RPMI8226 (cell line): ENCODE measurements at places on chromosomes 5 and 9.

DNA sequence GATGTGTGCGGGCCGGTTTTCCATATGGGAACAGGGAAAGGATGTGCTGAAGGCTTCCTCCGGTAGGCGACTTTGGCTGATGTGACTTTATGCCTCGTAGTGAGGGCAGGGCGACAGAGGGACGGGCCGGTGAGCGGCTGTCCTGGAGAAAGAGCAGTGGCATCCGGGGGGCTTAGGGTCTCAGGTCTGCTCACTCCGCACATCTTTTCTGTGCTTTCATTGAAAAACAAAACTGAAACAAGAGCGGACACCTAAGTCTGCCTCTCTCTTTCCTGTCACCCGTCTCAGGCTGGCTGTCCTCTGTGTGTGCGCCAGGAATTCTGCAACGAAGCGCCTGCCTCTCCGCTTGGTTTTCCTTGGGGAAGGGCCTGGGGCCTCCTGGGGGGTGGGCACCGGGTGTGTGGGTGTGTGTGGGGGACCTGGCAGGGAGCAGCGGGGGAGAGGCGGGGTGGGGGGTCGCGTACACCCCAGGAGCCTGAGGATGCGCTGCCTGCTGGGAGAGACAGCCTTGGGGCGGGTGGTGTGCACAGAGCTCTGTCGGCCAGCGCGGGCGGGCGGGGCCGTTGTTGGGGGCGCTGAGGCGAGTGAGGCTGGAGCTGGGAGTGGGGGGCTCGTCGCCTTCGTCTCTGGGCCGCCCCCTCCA lies 580 bp upstream of the PRRX2 start:
- DNase-seq = no peak

- peak; percentile 85 for DNase-seq
Measured at GRCh38 chr9:2053883-2054845, 39.0 kb downstream of the SMARCA2 start.

DNA sequence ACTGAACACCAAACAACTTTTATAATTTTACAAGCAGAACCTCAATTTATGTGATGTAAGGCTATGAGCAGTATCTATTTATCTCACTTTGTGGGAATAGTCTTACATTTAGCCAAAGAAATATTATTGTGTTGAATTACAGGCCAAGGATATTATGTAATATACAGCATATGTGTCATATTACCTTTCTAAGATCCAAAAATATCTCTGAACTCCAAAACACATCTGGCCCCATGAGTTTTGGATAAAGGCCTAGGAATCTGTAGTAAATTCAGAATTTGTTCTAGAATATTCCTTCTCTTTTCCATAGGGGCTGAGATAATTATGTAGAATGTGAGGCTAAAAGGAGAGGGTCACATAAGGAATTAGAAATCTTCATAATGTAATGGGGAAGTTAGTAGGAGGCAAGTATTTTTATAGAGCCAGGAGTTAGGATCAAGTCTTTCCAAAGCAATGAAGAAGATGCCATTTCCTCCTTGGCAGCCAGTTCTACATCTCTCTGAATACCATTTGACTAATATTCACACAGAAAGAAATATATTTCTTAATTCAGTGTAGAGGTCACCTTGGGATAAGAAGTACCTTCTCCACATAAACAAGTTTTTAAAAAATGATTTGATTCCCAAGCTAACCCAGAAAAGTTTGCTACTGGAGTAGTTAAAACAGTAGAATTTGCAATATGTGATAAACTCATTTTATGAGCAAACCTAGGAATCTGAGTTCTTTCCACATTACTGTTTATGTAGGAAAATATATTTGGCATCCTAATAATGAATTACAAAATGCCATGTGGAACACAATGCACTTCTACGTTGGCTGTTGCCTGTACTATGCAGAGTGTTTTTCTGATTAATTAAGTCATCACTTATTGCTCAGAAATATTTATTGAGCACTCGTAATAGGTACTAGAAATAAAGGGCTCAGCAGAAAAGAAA lies 20.3 kb upstream of the GRAMD2B start:
- DNase-seq = no peak

DNA sequence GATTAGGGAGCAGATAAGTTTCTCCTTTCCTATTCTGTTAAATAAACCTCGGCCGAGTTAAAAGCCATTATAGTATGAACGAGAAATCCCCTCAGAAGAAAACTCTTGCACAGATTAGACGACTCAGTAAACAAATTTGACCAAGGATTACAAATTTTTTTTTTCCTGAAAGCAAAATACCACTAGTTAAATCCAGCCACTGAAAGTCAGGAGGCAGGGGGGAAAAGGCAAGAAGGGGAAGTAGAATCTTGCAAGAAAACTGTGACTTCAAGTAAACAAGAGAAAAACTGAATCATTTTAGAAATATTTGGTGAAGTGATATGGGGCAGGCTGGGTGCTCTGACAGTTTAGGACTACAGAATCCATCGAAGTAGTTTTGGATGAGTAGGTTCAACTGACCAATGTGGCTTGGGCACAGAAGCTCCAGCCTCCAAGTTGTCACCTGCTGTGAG lies 251.0 kb downstream of the DENND1A start:
- no peak for DNase-seq

- DNase-seq = no peak
Measured at GRCh38 chr9:123608104-123608503, 252.1 kb downstream of the CRB2 start.

DNA sequence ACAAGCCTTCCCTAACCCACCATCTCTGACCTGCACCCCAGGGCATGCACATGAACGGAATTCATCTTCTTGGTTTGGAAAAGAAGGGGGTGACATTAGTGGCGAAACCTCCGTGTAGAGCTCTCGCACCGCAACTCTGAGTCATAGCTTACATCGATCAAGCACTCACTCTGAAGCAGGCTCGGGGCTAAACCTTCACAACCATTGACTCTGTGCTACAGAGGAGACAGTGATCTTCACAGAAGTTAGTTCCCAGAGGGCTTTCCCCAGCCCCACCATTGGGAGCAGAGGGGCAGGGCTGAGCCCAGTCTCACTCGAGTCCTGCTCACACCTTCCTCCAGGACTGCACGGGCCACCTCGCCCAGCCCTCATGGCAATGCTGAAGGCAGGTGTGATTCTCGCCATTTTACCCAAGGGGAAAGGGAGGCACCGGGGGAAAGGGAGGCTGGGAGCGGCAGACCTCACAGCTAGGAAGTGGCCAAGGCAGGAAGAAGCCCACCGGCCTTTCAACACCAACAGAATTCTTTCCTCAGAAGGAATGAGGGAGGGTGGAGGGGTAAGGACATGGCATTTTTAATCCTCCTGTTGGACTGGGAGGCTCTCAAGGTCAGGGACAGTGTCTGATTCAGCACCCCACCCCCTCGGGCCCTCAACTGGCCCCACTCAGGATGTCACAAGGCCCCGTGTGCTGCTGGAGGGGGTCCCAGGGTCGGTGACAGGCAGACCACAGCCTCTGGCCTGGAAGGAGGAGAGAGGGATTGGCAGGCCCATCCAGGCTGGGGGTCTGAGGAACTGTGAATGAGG lies 25.9 kb upstream of the IL17B start:
- no peak for DNase-seq

GRCh38 chr9:76180541-76180940 lies 213.7 kb downstream of the RFK start:
- no peak for DNase-seq

DNA sequence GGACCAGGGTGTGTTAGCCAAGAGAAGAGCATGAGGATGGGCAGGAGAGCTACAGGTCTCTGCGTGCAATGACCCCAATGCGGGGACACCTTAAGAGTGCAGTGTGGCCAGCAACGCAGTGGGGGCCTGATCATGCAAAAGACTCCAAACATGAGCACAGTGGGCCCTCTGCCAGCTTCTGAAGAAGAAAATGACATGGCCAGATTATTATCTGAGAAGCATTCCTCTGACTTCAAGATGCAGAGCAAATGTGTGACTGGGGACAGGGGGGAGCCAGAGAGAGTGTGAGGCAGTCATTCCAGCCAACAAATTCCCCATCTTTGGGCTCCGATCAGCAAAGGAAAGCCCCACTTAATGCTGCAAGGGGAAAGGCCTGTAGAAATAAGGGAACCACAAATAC lies 229.4 kb downstream of the CDK5RAP2 start:
- DNase-seq = no peak

- no peak for DNase-seq
Measured at GRCh38 chr9:23855873-23856604, 30.0 kb upstream of the ELAVL2 start.

- DNase-seq = no peak
Measured at GRCh38 chr5:40410231-40410861, 269.4 kb upstream of the PTGER4 start.

DNA sequence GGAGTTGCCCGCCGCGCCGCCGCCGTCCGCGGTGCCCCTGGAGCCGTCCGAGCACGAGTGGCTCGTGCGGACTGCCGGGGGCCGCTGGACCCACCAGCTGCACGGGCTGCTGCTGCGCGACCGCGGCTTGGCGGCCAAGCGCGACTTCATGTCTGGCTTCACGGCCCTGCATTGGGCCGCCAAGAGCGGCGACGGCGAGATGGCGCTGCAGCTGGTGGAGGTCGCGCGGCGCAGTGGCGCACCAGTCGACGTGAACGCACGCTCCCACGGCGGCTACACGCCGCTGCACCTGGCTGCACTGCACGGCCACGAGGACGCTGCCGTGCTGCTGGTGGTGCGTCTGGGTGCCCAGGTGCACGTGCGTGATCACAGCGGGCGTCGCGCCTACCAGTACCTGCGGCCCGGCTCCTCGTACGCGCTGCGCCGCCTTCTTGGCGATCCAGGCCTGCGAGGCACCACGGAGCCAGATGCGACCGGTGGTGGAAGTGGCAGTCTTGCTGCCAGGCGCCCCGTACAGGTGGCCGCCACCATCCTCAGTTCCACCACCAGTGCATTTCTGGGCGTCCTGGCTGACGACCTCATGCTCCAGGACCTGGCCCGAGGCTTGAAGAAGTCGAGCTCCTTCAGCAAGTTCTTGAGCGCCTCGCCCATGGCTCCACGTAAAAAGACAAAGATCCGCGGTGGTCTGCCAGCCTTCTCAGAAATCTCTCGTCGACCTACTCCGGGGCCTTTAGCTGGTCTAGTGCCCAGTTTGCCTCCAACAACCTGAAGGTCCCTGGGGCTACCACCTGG lies 1.6 kb downstream of the SOWAHA start:
- no peak for DNase-seq

- peak; percentile 57 for DNase-seq
Measured at GRCh38 chr5:140322751-140323731, 20.1 kb upstream of the PFDN1 start.

DNA sequence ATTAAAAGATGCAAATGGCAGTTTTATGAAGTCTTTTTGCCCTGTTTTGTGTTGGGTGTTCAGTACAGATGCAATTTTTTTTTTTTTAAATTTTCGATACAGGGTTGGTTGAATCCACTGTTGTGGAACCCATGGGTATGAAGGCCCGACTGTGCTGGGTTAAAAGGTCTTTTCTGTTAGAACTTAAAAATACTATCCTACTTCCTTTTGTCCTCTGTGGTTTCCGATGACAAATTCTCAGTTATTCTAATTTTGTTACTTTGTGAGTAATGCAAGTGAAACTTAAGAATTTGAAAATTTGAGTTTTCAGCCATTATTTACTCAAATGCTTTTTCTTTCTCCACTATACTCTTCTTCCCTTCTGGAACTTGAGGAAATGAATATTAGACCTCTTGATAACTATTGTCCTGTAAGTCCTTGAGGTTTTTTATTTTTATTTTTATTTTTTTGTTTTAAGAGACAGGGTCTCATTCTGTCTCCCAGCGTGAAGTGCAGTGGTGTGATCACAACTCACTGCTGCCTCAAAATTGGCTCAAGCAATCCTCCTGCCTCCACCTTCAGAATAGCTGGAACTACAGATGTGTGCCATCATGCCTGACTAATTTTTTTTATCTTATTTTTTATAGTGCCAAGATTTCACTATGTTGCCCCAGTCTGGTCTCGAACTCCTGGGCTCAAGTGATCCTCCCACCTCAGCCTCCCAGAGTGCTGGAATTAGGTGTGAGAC lies 67.5 kb downstream of the ZCCHC7 start:
- no peak for DNase-seq

DNA sequence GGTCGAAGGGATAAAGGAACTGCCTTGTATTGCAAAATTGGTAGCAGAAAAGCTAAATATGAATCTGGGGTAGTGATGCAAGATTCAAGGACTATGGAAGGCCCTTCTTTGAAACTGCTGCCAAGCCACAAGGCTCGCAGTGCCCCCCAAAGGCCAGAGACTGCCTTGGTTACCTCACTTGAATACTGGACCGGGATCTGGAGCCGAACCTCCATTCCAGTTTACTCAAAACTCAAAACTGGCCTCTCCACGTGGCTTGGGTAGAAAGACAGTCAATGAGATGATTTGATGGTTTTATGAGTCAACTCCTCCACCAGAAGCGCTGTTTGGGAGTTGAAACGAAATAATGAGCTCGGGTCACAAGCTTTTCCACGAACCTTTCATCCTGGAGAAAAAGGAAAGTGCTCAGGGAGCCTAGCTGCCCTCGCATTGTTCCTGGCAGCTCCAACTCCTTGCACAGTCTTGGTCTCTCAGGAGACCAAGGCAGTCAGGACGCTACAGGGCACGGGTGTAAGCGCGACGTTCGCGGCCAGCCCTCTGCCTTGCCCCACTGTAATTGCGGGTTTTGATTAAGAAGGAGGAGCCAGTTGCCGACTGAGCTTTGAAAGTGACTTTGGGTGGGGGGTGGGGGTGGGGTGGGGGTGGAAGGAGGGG lies 2.8 kb downstream of the ST8SIA4 start:
- peak; percentile 65 for DNase-seq
